ENCODE measurements at places on chromosomes 1 and 21.

GRCh38 chr1:226366290-226366689 is 41.6 kb downstream of the PARP1 start:
- no peak for DNase-seq

- DNase-seq: no peak
Measured at GRCh38 chr1:182646739-182647138, 37.6 kb downstream of the RGS8 start.

DNA sequence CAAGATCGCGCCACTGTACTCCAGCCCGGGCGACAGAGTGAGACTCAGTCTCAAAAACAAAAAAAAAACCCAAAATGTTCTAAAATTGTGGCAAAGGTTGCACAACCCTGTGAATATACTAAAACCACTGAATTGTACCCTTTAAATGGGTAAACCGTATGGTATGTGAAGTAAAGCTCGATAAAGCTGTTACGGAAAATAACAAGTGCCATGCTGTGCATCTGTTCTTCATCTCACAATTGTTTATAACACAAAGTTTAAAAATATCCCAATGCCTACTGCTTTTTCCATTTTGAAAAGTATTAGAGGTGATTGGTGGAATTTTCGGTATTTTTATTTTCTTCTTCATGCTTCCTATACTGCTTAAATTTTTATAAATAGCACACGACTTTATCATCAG is 111.5 kb downstream of the ENAH start:
- DNase-seq: no peak

DNA sequence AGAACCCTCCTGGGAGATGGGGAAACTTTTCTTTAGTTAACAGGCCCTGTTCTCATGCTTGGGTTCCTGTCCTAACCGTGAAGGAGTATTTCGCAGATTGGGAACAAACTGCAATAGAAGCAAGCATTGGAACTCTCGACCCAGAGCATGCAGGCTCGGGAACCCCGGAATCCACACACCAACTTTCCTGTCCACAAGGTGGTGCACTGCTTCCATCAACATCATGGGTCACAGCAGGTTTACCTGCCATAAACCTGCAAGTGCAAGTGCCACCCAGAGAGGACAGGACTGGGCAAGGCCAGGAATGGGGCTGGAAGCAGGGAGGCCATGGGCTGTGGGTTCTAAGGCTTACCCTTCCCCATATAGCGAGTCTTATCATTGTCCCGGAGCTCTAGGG is 6.9 kb downstream of the ENO1 start:
- no peak for DNase-seq

DNA sequence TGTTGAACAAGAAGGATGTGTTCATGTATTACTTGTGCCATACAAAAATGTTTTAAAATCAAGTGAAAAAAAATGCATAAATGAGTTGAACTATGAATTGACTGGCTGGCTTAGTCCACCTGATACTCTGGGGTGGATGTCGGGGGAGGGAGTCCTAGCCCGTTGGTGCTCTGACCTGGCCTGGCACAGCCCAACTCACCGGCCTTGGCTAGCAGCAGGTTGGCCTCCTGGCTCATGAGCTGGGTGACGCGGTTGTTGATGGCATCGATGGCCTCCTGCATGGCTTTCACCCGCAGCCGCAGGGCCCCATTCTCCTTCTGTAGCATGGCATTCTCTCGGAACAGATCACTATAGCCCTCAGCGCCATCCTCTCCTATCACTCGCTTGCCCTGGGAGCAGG is 21.6 kb downstream of the KIF21B start:
- no peak for DNase-seq

GRCh38 chr1:163874070-163874469 is 552.3 kb downstream of the NUF2 start:
- no peak for DNase-seq

GRCh38 chr1:151534662-151535278 is 5.3 kb upstream of the TUFT1 start:
- peak; percentile 31 for DNase-seq

DNA sequence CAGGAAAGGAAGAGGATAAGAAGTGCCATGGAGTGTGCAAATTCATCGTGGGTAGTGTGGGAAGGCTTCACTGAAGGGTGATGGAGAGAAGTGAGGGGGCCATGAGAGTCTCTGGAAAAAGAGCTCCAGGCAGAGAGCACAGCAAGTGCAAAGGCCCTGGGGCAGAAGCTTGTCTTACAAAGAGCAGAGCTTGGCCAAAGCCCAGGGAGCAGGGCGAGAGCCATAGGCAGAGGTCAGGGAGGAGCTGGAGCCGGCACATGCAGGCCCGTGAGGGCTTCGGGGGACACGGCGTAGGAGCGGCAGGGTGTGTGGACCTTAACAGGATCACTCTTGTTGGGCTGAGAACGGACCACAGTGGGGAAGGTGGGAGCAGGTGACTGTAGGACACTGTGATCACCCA is 83.7 kb upstream of the EDN2 start:
- DNase-seq: no peak

DNA sequence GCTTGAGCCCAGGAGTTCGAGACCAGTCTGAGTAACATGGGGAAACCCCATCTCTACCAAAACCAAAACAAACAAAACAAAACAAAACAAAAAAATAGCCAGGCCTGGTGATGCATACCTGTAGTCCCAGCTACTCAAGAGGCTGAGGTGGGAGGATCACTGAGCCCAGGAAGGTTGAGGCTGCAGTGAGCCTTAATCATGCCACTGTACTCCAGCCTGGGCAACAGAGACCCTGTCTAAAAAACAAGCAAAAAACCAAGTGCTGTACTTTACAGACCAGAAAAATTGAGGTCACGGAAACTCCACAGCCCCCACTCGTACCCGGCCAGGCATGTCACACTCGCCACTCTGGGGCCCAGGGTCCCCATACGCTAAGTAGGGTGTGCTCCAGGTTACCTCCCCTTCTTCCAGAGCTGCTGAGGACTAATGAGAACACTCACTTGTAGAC is 22.9 kb downstream of the ATP2B4 start:
- no peak for DNase-seq

DNA sequence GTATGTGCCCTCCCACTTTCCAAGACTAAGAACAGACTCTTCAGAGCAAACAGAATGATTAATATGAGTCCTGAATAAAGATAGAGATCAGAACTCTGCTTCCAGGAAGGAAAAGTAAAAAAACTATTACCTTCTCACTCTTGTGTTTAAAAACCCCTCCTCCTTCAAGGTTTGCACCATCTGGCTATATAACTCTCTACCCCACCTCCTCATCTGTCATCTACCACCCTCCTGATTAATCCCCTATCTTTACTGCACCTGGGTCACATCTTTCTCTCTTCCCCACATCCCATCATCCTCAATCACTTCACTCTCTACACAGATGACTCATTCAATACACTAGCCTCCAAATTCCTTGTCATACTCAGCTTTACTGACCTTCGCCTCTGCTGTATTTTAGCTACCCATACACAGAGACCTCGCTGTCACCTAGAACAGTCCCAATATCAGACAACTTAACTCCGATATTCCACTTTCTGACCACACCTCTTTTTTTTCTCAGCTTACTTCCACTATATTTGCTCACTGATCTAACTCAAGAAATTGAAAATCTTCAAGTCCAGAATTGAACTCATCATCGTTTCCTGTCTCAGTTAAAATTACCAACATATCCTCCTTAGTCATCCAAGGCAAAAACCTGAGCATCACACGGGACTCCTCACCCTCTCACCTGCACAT is 3.7 kb downstream of the SCMH1 start:
- DNase-seq: no peak

DNA sequence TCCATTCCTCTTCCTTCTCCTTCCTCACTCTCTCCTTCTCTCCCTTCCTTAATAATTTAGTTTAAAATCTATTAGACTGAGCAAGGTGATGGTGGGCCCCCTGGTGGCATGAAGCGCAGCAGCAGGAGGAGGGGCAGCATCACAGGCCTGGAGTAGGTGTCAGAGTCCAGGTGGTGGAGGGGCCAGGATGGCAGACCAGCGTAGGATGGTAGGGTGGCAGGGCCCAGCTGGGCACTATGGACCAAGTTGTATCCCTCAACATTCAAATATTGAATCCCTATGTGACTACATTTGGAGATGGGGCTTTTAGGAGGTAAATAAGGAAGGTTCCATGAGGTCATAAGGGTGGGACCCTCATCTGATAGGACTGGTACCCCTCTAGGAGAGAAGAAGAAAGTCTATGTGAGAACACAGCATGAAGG is 61.0 kb downstream of the WDR4 start:
- DNase-seq: no peak

- no peak for DNase-seq
Measured at GRCh38 chr1:197783510-197783948, 8.2 kb upstream of the DENND1B start.

- no peak for DNase-seq
Measured at GRCh38 chr1:205961405-205961804, 18.1 kb upstream of the SLC26A9 start.

GRCh38 chr21:45472445-45473365 is 67.7 kb downstream of the COL18A1 start:
- DNase-seq: no peak

GRCh38 chr1:30715216-30715615 is 8.2 kb downstream of the MATN1 start:
- no peak for DNase-seq

DNA sequence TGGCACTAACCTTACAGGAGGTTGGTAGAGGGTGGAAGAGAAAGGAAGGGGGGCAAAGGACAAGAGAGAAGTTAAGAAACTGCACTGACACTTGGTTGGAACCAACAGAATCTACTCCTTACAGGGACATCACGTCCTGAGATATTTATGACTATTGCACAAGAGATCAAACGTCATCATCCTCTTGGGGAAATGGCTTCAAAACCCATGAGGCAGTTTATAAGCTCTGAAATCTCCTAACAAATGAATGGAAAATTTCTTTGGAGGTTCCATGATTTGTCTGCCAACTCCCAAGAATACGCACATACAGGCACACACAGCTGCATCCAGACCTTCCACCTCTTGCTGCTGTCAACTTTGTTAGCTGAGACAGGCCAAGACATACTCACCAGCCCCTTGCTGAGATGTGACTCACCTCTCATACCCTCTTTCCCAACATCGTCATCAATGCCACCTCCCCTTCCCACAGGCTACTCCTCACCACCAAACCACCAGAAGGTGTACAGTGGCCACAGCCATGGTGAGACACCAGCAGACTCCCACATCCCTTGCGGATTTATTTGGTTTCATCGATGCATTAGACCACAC is 135.5 kb downstream of the SETD4 start:
- DNase-seq: no peak

DNA sequence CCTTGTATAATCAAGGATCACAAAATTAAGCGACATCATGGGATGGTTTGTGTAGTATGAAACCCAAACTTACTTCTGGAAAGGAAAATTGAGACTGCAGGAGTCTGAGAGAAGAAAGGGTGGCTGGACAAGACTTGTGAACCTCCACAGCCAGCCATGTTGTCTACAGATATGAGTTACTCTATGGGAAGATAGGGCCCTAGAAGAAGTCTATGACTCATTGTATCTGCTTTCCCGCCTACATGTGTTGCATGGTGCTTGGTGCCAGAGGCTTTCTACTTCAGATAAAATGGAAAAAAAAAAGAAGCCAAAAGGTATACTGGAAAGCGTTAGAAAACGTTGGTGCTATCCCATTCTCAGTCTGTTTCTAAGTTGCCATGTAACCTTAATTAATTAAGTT is 18.7 kb upstream of the OR6N2 start:
- DNase-seq: no peak

DNA sequence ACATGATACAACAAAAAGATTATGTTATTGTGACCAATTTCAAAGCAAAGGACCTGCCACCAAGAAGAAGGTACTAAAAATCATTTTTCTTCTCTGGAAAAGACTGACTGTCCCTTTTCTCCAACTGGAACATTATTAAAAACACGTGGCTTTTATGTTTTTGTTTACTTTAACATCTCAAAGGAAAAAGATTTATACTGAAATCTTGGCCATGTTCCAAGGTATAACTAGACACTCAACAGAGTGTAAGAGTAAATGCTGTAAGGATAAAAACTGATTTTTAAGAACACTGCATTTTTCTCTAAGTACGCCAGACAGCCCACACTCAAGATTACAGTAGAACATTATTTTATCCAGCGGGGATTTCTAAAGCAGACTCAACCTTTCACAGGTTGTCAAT is 62.1 kb downstream of the BRWD1 start:
- no peak for DNase-seq

- DNase-seq: no peak
Measured at GRCh38 chr1:58324558-58324957, 222.0 kb downstream of the OMA1 start.

GRCh38 chr21:44854664-44855446 is 18.6 kb downstream of the PTTG1IP start:
- DNase-seq: no peak

GRCh38 chr1:24767351-24767750 is 22.1 kb downstream of the CLIC4 start:
- no peak for DNase-seq

DNA sequence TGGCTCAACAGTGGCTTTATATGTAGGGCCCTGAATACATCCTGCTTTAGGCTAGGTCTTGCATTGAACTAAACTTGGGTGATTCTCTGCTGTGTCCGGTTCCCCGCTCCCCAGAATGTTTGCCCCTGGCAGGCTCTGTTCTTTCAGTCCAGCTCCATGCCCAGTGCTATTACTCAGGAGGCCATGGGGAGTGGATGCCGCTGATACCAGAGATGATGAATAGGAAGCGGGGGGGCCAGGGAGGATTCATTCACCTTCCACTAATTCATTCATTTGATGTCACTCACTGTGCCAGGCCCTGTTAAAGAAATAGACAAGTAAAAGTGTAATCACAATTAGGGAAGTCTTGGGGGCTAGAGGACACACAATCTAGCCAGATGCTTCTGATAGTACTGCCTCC is 83.8 kb downstream of the TMEM53 start:
- no peak for DNase-seq

DNA sequence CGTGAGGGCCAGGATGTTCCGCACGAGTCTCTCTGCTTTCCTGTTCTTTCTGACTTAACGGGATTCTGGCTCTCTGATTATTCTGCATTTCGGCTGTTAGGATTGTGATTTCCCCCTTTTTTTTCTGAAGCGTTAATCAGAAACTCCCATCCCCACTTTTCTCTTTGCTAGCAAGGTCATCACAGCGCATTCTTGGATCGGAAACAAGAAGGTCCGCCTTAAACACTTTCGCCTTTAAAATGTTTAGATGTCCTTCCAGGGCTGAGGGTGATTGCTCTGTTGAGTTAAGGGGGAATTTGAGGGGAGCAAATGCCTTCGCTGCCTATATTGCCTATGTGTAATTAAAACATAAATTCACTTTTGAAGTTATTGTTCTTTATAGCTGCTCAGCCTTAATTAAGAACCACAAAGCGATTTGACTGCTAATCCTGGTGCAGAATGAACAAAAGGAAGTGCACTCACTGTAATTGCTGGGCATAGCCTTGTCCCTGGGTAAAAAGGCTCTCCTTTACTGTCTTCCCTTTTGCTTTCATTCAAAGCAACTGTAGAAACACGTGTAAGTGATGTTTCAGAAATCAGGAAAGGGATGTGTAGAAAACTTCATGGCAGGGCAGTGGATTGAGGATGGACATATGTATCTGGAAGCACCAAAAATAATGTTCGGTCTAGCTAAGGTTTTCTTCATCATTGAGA is 1.2 kb downstream of the LAMC1 start:
- no peak for DNase-seq

DNA sequence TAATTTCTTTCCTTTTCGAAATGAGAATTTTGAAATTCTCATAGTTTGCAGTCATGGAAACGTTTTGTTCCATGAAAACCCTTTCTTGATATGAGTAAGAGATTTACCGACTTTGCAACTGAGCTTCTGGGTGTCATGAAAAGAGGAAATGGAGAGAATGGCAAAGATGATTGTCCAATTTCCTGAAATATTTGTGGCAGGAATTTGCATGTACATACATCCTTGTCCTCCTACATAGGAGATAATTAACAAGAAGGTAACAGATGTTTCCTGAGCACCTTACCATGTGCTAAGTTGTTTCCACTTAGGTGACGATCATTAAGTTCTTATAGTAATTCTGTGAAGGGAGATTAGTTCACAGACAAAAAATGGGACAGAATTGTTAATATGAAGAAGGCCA is 170.7 kb downstream of the NEGR1 start:
- no peak for DNase-seq
